ENCODE measurements at places on chromosomes 5 and 9. TPM values are rescaled to one million over a fixed set of nuclear protein-coding genes. Genes with fewer than 3 reads are reported as not detected.

DNA sequence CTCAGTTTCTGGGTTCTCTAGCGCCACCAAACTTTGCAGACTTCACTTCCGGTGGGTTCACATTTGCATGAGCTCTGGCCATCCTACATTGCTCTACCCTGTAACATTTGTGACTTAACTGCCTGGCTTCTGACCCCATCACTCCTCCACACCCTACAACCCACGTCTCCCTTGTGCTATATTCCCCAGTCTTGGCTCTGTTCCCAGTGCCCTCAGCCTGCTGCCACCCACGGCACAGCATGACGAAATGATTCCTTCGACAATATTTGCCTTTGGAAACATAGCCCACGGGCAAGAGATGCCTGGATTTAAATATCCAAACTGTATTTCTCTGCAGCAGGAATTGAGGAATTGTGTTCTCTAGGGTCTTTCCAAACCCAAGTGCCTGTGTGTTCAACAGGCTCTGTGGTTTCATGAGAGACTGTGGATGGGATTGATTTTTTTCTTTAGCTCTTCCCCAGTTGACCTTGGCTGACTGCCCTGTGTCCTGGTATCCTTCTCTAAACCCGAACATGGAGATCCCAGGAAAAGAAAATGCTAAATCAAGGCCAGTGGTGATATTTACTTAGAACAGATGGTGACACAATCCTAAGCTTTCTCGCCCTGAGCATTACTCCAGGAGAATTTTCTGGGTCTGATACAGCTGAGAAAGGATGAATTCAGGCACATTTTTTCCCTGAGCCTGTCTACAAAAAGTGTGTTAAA lies 44.4 kb upstream of the GRIA1 start:
- peak; percentile 24 for DNase-seq

GRCh38 chr9:38694676-38695075 lies 25.3 kb downstream of the FAM240B start:
- DNase-seq: no peak

GRCh38 chr9:5696884-5697283 lies 68.0 kb downstream of the RIC1 start:
- no peak for DNase-seq

DNA sequence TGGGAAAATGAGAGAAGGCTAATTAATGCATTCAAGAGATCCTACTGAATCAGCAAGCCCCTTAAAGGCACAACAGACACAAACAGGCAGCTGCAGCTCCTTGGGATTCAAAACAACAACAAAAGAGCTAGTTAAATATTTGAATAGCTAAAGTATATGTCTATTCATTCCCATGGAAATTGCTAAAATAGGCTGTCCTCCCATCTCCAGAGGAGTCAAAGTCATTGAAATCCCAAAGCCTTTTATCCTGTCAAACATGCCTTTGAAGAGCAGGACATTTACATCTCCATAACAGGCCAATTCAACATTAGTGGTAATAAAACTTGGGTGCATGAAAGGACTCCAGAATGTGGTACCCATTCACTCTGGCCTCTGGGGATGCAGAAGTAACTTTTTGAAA lies 177.4 kb downstream of the NTRK2 start:
- DNase-seq: no peak

PTPDC1 gene
- 5.4 TPM for total RNA-seq

DNAI1 gene
- total RNA-seq: not detected

GRCh38 chr5:33641744-33642505 lies 201.2 kb downstream of the TARS1 start:
- peak; percentile 63 for DNase-seq

DNA sequence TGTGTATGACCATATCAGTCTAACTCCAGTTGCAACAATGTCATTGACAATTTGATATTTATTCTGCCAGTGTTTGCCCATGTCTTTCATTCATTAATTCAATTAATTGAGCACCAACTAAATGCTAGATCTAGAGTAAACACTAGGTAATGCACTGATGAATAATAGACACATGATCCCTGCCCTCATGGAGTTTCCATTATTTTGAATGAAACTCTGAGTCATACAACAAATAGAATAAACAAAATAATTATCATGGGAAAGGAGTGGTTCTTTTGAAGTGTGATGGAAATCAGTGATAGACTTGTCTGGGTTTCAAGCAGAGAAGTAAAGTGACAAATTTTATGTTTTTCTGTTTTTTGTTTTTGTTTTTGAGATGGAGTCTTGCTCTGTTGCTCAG lies 4.6 kb downstream of the ARHGEF37 start:
- DNase-seq: no peak

DNA sequence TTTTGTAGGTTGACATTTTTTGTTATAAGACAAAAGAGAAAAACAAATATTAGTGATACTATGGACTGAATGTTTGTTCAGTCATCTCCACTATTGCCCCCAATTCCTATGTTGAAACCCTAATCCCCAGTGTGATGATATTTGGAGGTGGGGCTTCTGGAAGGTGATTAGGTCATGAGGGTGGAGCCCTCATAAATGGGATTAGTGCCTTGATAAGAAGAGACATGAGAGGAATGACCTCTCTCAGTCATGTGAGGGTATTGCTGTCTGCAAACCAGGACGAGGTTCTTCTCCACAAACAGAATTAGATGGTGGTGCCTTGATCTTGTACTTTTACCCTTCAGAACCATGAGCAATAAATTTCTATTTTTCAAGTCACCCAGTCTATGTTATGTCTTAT lies 34.5 kb upstream of the KLF9 start:
- DNase-seq: no peak

GRCh38 chr5:68381060-68381459 lies 165.5 kb downstream of the PIK3R1 start:
- no peak for DNase-seq

- no peak for DNase-seq
Measured at GRCh38 chr9:36939655-36940499, 94.2 kb downstream of the PAX5 start.

GRCh38 chr5:172156541-172156994 lies 31.5 kb downstream of the STK10 start:
- DNase-seq: no peak

LCN1 gene
- not detected for total RNA-seq

FCN1 gene
- not detected for total RNA-seq

DNA sequence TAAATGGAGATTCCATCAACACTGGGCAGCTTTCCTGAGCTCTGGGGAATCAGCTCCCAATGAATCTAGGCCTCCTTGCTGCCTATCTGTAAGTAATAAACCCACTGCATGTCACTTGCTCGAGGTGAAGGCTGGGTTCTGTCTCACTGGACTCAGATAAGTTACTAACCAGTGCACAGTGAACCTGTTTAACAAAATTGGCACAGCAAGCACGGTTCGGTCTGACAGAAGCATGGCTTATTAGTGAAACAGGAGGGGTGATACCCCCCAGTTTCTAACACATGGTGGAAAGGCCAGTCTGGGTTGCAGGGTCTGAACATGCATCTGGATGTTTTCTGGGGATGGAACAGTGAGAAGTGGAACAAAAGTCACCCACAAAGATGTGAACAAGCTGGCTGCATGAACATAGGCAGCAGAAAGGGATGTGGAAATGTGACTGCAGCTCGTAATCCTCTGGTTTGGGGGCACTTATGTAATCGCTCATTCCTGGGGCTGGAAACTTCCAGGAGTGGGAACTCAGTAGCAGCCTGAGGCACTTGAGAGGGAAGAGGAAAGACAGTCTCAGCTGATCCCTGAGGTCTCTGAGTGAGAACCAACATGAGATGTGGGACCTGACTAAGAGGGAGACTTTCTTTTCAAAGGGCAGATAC lies 37.7 kb downstream of the UGT3A2 start:
- DNase-seq: no peak

GRCh38 chr5:107554776-107555424 lies 115.8 kb downstream of the EFNA5 start:
- DNase-seq: no peak

GRCh38 chr5:169762338-169763095 lies 125.4 kb downstream of the DOCK2 start:
- peak; percentile 37 for DNase-seq

RMRP gene
- 23,421 TPM for total RNA-seq

DNA sequence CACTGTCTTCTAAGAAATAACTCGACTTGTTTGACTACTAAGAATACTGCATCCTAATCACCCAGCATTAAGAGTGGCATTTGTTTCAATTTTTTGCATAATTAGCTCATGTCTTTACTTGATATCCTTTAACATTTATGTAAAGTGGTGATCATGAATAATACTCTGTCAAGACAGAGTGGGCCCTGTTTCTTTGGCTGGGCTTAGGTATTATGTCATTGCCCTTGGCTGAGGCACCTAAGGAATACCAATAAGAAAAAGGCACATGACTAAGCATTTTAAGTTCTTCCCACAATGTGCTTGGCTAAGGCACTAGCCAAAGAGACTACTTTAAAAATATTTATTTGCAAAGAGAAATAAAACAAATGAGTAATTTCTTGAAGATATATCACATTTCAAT lies 308.1 kb downstream of the CTNND2 start:
- peak; percentile 14 for DNase-seq

DNA sequence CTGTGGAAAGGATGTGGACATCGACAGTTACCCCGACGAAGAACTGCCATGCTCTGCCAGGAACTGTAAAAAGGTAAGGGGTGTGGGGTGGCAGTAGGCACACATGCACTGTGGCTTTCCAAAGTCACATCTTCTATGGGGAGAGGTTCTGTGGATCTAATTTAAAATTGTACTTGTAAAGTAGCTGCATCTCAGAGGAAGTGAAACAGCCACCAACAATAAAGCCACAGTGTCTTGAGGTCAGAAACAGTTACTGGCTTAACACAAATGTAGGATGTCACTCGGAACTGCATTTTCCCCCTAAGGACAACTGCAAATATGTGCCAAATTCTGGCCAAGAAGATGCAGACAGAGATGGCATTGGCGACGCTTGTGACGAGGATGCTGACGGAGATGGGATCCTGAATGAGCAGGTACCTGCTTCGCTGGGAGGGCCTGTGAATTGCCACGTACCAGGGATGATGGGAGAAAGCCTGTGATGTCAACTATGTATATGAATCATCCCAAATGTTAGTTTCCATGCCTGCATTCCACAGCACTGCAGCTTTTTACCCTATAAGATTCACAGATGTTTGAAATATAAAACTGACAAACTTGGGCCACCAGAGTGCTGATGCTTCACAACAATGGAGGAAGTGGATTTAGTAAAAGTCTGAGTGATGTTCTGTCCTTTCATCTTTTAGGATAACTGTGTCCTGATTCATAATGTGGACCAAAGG lies 35.3 kb downstream of the THBS4 start:
- DNase-seq: no peak

DNA sequence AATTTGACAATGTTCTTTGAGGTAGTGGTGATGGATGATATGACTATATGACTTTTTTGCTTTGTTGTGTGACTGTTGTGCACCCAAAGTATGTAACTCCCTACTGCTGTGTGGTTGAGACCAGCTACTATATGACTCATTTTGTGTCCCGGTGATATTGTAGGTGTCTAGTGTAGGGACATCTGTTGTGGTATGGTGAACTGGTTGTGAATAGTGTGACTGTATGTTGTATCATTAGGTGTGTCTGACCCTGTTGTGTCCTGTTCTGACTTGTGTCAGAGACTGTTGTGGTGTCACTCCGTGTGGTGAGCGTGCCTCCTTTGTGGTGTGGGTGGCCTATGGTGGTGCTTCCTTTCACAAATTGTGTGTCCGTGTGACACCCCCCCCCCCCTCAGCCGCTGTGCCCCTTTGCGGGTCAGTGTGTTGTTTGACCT lies 11.2 kb upstream of the CXXC5 start:
- peak; percentile 42 for DNase-seq

SH3RF2 gene
- 6.2 TPM for total RNA-seq

DNA sequence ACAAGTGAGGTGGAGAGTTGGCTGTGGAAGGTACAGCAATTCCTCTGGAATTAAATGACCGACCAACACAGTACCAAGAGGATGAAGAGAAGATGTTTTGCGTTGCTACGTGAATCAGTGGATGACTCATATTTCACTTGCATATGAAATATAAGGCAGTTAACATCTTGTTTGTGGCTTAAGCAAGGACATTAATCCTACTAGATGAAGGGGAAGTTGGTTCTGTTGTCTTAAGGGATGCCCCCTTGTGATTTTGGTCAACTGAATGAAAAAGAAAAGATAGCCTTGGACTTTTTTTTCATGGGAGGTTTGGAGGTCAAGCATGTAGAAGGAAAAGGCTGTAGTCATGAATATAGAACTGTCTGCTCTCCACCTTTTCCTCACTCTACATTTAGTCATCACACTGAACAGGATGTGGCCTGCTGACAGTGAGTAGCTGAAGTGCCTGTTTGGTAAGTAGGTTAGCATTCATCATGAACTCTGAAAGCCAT lies 33.9 kb downstream of the VLDLR start:
- DNase-seq: peak; percentile 84
